ENCODE measurements at places on chromosomes 7 and 10.
A peak's percentile ranks its signal among the peaks of the same experiment; 100 is the strongest.

DNA sequence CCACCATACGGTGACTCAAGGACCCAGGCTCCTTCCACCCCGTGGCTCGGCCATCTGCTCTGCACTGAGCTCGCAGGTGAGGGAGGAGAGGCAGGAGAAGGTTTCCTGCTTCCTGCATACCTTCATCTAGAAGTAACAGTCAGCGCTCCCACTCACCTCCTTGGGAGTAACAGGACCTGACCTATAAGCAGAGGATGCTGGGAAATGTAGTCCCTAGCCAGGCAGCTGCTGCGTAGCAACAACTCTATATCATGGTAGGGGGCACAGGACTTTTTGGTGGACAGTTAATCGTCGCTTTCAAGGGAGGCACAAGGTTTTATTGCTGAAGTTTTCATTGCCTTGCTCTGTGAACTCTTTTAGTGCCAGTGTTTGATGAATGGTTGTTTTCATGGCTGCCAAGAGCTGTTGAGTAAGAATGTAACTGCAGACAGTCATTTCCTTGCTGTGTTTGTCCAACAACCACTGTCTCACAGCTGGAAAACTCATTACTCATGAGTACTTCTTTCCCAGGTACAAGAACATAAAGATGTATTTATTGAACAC, 10.2 kb upstream of the ZFYVE27 start:
- DNase-seq = peak; percentile 68

DNA sequence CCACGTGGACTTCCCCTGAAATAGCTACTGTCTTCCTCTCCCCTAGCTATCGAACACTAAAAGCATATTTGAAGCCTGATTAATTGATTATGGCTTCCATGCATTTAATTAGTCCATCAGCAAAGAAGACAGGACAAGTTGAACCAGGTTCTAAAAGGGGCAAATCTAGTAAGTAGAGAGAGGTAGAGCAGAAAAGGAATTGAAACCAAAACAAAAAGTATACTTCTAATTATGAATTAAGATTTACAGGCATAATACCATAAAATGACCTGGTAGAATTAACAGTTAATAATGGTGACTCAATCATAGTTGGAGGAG, 393 bp upstream of the DNAJC1 start:
- DNase-seq = no peak

GRCh38 chr10:58477122-58477521, 35.5 kb upstream of the BICC1 start:
- DNase-seq = peak; percentile 84

DNA sequence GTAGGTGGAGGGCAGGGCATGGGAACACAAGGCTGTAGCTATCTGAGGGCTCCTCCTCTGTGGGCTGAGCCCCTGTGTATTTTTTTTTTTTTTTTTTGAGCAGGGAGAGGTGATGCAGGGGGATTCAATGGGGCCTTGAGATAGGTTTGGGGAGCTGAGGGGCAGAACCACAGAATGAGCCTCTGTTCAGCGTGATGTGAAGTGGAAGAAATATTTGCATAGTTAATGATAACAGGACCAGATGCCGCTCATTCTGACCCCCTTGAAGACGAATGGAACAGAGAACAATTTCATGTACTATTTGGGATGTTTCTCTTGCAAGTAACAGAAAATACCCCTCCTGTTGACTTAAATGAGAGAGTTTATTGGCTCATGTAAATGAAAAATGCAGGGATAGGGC, 69.7 kb upstream of the EMX2 start:
- no peak for DNase-seq

DNA sequence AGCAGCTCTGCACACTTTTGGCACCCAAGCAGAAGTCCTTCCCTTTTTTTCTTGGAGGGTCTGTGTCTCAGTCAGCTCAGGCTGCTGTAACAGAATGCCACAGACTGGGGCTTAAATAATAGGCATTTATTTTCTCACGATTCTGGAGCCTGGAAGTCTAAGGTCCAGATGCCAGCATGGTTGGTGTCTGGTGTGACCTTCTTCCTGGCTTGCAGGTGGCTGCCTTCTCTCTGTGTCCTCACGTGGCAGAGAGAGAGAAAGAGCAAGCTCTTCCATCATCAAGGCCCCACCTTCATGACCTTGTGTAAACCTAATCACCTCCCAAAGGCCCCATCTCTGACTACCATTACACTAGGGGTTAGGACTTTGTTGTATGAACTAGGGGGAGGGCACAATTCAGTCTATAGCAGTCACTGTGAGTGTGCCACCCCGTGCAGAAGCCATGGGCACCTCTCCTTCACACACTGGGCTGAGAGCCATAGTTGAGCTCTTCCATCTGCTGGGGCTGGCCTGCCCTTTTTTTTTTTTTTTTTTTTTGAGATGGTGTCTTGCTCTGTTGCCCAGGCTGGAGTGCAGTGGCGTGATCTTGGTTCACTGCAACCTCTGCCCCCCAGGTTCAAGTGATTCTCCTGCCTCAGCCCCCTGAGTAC, 80.3 kb downstream of the OAT start:
- DNase-seq = no peak

DNA sequence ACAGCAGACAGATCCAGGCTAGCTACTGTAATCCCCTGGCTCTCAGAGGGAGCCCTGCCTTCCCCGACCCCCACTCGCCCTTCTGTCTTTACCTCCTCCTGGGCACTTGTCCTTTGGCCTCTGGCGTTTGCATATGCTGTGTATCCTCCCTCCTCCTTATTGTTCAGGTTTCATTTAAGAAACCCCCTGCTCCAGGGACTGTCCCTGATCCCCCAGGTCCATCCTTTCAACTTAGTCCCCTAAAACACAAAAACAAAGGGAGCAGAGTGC, 25.7 kb downstream of the GRID1 start:
- DNase-seq = no peak

DNA sequence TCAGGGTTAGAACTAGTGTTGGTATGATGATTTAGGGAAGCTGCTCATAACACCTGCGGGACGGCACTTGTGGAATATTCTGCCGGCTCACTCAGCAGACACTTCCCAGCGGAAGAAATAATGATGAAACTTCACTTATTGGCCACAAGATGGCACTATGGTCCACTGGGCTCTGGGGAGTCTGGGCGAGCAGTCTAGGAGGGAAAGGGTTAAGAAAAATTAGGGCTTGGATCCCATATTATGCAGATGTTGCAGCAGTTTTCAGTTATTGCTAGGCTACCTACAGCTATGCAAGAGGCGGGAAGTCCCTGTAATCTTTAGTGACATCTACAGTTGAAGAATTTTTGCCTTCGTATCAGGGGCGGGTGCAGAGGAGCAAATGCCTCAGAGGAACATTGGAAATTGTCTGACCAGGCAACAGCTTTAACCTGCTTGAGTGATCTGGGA, 238.7 kb upstream of the PRSS58 start:
- peak; percentile 54 for DNase-seq
